ENCODE measurements at places on chromosomes 7 and 10.

GRCh38 chr10:106873770-106874603 is 290.5 kb downstream of the SORCS1 start:
- no peak for DNase-seq

GRCh38 chr7:122304996-122305421 is 459 bp upstream of the FEZF1 start:
- no peak for DNase-seq

- no peak for DNase-seq
Measured at GRCh38 chr10:95388539-95388938, 97.7 kb upstream of the PDLIM1 start.

- no peak for DNase-seq
Measured at GRCh38 chr10:52092390-52092789, 221.7 kb upstream of the DKK1 start.

DNA sequence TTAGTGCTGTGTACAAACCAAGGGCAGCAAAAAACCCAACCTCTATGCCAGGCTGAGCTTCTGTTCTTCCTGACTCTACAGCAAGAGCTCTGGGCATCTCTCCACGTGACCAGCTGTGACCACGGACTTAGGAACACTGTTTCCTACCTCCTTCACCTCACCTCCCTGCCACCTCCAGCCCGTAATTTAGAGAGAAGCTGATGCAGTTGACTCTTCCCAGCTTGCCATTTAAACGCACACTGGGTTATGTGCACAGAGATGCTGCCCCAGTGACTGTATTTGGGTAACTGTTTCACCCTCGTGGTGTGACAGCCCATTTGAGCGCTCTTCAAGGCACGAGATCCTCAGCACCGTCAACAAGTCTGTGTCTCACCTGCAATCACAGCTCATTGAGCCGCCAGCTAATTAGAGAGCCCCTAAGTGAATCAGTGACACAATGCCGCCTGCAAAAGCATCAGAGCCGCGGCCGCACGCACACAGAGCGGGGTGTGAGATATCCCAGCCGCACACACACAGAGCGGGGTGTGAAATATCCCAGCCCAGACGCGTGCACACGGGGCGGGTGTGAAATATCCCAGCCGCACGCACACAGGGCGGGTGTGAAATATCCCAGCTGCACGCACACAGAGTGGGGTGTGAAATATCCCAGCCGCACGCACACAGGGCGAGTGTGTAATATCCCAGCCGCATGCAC is 319.7 kb downstream of the PTPRN2 start:
- no peak for DNase-seq

- DNase-seq = peak; percentile 34
Measured at GRCh38 chr7:23470330-23471105, at the start of gene IGF2BP3. IGF2BP3 (minus strand) TSS chr7:23470491; CDS start chr7:23470110, 381 bp downstream.

DNA sequence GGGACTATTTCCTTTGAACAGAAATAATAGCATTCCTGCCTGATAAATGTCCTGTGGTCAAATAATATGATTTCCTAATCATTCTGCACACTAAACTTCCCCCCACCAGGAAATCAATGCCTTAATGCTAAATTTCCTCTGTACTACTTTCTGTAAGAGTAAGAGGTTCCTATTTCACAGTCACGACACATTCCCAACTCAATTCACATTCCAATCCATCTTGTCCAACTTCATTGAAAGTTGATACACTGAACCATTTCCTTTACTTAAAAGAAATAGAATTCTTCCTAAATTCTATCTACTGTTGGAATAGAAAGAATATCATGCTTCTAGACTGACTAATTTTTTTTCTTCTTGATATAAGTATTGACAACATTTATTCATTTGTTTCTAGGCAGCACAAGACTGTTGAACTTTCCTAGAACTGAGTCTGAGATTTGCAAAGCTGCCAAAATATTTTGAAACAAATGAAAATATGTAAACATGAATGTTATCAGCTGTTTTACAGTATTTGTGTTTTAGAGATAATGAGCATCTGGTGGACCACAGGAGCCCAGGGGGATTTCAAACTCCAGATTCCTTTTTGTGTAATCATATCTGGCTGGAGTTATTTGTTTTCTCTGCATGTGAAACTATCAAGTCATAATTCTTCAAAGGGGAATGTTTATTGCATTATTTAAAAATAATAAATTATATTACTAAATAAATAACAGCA is 121.5 kb downstream of the TPST1 start:
- DNase-seq = no peak

DNA sequence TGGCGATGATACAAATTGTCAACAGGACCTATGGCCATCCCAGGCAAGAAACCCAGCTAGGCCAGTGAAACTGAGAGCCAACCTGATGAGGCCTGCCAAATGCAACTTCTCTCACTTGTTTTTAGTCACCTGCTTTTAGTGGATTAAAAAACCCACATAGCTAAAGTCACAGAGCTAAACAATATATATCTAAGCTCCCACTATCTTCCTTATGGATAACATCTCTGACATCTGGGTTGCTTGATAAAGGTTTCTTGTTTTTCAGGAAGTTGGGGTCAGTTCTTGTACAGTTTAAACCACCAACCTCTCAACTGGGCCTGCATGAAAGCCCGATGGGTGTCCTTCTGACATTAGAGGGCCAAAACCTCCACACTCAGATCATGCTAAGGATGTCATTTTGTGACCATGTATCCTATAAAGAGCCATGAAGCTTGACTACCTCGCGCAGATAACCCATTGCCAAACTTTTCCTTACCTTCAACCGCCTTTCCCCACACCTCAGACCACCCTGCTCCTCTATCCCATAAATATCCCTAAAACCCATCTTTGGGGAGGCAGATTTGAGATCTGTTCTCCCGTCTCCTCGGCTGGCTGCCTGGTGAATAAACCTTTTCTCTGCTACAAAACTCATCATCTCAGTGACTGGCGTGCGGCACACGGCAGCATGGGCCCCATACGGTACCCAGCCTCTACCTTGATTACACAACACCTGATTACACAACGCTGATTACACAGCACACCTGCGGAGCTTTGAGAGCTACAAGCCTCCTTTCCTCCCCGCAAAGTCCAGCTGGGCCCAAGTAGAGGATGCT is 797 bp upstream of the STMP1 start:
- DNase-seq = no peak

DNA sequence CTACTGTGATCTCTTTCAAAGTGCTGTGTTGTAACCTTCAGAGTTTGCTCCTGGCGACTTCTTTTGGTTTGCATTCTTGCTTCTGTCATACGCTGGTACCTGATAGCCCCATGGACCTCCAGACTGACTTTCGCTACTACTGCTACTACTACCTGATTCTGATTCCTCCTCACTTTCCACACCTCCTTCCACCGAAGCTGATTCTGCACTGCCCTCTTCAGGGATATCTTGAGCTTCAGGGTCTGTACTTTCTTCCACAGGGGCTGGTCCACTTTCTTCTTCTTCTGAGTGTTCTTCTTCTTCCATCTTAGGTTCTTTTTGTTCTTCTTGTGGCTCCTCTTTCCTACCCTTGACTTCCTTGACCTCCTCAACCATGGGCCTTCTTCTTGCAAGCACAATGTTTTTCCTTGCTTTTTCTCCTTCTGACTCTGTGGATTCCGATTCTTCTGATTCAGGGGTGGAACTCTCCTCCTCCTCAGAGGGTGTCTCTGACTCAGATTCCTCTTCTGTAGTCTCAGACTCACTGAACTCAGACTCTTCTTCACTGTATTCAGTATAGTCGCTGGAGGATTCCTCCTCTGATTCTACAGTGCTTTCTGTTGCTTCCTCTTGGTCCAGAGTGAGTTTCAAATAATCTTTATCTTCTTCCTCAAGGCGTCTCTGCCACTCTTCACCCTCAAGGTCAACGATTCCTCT is 992.2 kb downstream of the PCDH15 start:
- DNase-seq = no peak

DNA sequence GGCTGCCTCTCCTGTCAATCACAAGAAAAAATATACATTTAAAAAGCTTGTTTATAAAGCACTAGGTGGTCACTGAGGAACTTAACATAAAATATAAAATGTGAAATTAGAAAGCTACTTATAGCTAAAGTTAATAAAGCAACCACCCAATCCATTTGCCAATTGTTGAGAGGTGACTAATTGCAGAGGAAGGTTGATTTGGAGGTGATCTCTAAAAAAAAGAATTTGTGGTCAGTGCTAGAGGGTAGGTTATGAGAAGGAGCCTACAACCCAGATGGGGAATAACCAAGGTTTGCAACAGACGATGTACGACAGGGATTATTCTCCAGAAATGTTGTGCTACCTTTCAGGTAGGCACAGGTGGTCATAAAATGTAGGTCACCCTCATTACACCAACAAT is 444.2 kb upstream of the C7orf33 start:
- DNase-seq = no peak

GRCh38 chr10:112948196-112948595 is 1.9 kb upstream of the TCF7L2 start:
- DNase-seq = no peak

DNA sequence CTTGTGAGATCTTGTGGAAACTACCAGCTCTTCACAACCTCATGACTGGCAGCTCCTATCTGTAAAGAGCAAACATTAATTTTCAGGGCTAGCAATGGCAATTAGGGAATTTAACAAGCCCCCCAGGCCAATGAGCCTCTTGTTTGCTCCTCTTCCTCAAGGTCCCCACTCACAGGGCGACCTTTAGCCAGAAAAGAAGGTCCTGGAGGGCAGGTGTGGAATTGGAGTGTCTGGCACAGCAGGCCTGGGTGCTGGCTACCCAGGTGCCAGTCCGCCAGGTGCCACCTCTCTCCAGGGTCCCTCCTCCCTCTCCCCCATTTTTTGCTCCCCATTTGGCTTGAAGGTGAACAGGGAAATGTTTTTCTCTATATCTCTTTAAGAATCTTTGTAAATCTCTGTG is 1.9 kb upstream of the CEP55 start:
- no peak for DNase-seq

GRCh38 chr10:47297866-47298540 is 2.0 kb upstream of the GDF10 start:
- DNase-seq = no peak

GRCh38 chr7:12729112-12729511 is 41.7 kb downstream of the ARL4A start:
- DNase-seq = no peak

DNA sequence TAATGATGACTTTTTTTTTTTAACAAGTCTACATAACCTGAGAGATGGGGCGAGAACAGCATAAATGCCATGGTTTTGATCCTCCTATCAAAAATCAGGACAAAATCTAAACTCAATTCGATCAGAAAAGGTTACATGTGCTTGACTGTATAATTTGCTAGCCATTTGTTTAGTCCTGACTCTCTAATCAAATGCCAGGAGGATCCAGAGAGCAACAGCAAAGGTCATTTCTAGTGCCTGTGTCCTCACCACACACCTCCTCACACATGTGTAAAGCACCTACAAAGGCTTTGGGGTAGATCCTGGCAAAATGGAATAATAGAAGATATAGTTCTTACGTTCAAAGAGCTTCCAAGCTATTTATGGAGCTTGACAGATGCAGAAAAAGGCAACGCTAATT is 11.0 kb upstream of the FAS start:
- DNase-seq = no peak

DNA sequence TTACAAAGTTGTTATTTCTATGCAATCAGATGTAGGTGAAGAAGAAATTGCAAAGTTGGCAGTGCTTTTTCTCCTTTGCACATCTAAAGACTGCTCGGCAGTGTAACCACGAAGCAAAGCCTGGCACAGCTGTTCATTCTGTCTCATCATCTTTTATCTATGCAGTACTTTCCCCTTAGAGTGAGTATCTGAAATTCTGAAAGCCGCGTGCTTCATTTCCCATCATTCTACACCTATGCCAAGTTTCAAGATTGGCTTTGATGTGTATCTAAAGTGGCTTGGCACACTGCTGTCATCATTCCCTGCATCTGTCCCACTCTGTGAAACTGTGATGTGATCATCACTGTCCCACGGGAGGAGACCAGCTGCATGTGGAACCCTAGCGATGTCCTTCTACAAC is 15.2 kb downstream of the SOSTDC1 start:
- no peak for DNase-seq

- no peak for DNase-seq
Measured at GRCh38 chr7:18019555-18019954, 8.1 kb downstream of the PRPS1L1 start.

GRCh38 chr10:94225589-94225988 is 137.2 kb downstream of the NOC3L start:
- no peak for DNase-seq

DNA sequence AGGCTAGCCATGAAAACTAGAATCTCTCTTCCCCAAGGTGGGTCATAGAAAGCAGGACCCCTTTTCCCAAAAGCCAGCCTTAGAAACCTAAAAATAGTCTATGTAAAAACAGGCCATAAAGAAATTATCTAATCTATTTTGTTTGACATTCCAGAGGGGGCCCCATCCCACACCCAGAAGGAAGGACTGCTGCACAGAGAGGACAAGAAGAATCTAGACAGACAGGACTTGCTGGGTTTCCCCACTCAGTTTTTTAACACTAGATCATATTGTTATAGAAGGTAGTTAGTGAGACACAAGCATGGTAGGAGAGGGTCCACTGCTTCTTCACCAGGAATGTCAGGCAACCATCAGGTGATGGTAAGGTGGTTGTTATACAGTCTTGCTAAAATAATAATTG is 357.0 kb downstream of the LRRTM3 start:
- no peak for DNase-seq

GRCh38 chr7:46220066-46220630 is 299.1 kb upstream of the IGFBP3 start:
- no peak for DNase-seq

DNA sequence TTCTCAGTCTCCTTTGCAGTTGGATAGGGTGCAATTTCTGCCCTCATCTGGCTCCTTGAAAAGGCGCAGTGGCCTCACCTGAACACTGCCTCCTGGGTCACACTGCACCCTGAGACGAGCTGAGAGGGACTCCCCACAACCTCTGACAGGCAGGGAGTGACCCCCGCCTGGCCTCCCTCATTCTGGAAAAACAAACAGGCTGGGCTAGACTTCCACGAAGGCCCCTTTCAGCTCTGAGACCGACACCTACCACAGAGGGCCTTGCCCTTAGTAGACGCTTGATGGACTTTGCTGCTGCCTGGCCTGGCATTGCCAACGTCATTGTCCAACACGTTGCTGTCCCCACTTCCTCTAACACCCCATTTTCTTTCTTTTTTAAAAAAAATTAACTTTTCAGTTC is 8.6 kb downstream of the FAM241B start:
- DNase-seq = no peak

DNA sequence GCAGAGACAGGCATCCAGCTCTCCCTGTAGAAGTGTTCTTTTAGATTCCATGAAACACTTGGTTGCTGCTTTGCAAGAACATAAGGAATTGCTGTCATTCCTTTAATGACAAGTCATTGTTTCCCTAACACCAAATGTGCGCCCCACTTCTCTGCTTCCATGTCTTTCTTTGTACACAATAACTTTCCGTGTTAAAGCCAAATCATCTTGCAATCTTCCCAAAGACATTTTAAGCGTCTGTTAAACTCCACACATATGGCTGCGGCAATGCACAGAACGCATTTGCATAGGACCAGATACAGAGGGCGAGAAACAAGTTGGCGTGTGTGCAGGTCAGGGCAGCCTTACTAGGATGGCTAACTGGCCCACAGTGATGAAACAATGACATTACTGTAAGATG is 399.3 kb upstream of the PRKCQ start:
- DNase-seq = no peak

- no peak for DNase-seq
Measured at GRCh38 chr7:36208997-36209813, 56.2 kb downstream of the EEPD1 start.
